Right hindlimb (tissue), 1 donor: ENCODE measurements at places on chromosomes 4 and X.

DNA sequence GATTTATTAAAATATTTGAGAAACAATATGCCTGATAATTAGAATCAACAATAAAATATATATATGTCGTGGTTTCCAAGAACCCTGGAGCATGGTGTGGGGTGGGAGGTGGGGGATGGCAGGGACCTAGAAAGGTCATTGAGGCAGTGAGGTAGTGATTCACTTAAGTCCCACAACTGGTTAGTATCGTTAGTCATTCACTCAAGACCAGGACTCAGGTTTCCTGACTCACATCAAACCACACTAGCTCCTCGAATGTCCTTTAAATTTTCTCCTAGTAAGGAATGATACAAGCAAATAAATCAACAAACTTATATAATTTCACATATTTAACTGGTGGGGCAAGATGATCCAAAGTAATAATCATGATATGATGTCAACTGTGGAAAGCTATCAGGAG is 158.8 kb upstream of the AADAT start:
- DNase-seq = no peak

- DNase-seq = no peak
Observed at GRCh38 chrX:133950214-133950613, 35.2 kb downstream of the GPC3 start.

DNA sequence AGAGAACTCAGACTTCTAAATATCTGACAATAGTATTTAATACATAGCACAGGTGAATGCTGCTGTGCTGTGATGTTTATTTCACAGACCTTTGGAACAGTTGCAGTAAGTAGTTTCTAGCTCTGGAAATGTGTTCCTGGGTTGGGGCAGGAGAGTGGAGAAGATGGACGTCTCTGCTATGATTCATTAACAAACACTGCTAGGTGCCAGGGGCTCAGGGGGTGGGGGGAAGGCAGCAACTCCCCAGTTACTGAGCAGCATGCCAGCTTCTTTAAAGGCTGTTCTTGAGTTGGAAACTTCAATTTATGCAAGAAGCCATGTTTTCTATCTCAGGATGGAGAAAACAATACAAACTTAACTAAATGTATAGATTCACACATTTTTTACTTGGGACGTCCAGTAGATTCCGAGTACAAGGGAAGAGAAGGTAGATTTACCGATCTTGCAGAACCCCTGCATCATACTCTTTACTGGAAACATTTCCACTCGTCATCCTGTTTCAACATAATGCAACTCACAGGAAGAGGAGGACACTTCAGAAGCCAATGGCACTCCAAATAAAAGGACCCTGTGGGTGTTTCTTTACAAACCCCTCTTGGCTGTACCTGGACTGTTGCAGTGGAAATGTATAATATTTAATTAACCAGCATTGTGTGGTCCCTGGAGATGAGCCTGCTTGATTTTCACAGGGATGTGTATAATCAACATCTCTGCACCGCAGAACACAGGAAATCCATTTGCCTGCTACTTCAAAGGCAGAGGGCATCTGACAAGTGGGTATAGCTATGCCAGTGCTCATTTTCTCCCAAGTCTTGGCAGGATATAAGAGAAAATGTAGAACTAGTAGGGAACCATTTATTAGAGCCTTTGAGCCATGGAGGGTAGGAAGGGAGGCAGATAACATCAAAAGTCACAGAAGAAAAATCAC is 171.4 kb downstream of the SH3KBP1 start:
- no peak for DNase-seq

GRCh38 chrX:39816871-39817731 is 280.7 kb downstream of the BCOR start:
- peak; percentile 30 for DNase-seq

DNA sequence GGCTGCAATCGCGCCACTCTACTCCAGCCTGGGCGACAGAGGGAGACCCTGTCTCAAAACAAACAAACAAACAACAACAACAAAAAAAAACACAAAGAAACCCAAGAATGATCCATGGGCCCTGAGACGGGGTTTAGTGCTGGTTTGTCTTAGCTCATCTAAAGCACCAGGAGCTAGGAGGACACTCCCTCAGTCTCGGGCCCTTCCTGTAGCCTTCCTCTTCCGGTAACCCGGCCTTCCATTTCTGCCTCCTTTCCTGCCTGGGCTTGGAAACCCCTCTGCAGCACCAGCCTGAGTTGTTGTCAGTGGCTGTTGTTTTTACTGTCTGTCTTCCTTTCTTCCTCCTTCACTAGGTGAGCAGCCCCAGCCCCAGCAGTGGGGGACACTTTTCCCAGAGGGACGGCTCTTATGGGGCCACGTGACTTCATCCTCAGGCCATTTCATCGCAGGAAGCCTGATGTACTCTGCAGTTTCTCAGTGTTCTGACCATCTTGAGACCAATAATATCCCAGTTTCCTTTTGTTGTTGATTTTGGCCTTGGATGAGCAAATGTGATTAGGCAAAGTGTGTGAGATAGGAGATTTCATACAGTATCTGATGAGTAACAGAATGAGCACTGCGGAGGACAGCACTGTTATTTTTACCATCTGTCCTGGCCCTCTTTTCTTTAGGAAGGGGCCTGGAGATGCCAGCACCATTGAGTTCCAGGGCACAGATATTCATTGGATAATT is 90.1 kb downstream of the ANAPC4 start:
- DNase-seq = no peak

DNA sequence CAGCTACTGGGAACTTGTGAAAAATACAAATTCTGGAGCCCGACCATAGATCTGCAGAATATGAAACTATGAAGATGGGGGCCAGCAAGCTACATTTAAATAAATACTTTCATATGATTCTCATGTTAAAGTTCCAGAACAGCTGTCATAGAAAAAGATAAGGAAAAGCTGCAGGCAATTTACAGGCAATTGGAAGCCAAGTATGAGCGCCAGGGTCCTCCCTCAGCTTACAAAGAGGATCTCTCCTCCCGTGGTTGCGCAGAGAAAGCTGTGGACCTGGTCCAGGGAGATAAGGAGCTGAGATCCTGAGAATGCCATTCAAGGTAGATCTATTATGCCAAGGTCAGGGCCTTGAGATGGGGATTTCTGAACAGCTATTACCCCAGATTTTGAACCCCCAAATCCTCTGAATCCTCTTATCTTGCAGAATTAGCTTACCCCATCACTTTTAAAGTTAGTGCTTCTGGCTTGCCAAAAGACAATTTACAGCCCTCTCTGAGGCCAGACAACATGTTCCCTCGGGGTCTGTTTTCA is 25.6 kb upstream of the FRAS1 start:
- no peak for DNase-seq

- no peak for DNase-seq
Observed at GRCh38 chrX:139020801-139021200, 309.3 kb upstream of the FGF13 start.

DNA sequence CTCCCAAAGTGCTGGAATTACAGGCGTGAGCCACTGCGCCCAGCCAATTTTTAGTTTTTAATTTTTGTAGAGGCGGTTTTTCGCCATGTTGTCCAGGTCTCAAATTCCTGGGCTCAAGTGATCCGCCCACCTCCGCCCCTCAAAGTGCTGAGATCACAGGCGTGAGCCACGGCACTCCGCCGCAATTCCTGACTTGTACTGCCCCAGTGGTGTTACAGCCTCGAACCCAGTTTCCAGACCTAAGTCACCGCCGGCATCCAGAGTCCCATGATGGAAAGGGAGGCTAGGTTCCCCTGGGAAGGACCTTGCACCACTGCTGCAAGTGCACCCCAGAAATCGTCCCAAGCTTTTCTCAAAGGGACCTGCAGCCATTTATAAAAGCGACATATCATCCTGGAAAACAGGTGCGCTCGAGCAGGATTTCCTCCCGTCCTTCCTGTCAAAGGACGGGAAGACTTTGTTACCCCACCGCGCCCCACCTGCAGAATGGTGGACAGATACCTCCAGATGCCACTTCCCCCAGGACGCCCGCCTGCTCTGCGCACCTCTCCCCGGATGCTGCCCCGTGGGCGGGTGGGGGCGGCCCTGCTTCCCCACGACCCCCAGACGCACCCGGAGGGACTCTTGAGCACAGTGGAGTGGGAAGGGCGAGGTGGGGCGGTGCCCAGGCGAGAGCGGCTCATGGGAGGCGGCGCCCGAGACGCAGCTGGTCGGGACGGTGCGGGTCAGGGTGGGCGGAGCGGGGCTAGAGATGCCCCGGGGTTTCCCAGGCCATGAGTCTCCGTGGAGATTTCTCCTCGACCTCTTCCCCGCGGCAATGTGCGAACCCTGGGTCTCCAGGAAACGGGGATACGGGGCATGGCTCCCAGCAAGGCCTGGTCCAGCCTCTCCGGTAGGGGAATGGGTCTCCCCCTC is 947 bp upstream of the RPL10 start:
- DNase-seq = peak; percentile 83

GRCh38 chrX:10677490-10677889 is 57.1 kb upstream of the MID1 start:
- no peak for DNase-seq

- no peak for DNase-seq
Observed at GRCh38 chr4:68361146-68361589, 11.3 kb upstream of the YTHDC1 start.

GRCh38 chr4:23769406-23769805 is 120.4 kb downstream of the PPARGC1A start:
- DNase-seq = no peak

DNA sequence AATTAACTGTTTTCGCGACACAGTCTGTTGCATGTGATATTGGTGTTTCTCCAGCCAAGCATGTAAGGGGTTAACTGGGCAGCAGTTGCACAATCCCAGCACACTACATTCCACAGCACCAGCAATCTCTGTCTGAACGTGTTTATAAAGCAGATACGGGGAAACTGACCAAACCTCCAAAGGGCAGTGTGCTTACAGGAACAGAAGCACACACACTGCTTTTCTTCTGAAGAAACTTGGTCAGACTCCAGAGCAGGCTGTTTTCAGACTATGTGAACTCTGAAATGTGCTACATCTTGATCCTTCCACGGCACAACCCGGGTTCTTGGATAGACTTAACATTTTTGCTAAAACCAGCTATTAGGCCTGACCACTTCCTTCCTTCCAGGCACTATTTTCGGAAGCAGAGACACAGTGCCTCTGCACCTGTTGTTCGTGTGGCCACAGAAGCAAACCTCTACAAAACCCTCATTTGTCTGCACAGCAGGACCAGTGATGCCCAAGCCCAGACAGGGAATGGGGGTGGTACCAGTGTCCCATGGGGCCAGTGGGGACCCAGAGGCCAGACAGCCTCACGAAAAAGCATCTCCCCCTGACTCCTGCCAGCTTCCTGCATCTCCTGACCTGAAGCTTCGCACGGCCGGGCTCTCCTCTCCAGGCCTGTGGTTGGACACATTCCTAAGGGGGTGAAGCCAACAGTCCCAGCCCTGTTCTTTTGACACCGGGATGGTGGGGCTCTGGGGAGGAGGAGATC is 90.1 kb downstream of the IRF2 start:
- peak; percentile 50 for DNase-seq

GRCh38 chrX:22662776-22663175 is 337.0 kb upstream of the DDX53 start:
- no peak for DNase-seq

DNA sequence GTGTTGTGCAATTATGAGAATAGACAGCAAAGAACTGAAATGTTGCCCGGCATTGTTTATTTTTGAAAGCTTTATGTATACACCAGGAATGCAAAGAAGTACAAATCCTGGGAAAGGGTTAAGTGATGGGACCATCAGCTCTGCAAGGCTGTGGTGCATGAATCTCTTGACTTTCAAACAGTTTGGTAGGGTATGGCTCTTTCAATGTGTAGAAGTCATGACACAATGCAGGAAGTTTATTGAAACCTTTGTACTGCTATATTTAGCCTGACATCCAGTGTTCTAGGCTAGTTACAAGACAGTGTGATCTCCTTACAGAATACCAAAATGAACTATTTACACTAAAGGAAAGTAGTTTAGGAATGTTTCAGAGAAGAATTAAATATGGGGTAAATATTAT is 206.8 kb upstream of the HAND2 start:
- DNase-seq = no peak

DNA sequence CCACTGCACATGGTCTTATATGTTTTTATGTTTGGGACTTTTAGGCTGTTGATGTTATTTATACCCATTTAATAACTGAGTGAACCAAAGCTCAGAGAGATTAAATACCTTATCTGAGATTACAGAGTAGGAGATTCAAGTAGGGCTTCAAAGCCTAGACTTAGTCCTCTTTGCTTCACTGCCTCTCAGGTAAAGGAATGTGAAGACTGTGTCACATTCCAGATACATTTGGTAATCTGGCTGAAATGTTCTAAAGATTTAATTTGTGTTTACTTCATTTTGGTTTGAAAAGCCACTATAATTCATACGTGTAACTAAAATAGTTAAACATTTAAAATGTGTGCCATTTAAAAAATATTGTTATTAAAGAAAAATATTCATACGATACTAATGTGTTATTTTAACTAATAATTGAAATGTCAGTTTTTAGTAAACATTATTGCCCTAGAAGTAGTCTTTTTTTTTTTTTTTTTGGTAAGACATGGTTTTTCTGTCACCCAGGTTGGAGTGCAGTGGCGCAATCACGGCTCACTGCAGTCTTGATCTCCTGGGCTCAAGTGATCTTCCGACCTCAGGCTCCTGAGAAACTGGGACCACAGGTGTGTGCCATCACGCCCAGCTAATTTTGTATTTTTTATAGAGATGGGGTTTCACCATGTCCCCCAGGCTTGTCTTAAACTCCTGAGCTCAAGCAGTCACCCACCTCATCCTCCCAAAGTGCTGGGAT is 54.3 kb downstream of the WWC2 start:
- no peak for DNase-seq

DNA sequence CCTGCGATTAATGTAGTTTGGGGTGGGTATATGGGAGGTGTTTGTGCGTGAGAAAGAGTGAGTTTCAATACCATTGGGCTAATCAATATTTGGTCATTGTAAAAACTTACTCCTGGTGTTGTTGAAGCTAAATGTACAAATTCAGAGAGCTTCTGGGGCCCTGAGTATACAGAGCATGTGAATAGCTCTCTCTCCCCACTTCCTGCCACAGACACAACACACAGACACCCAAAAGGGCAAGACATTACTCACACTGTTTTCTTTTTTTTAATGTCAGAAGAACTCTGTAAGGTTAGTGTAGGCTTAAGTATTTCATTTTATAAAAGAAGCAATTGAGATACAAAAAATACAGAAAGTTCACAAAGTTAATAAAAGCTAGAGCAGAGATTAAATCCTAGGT is 151.3 kb upstream of the KCNIP4 start:
- DNase-seq = no peak

GRCh38 chr4:61318431-61318830 is 118.3 kb downstream of the ADGRL3 start:
- DNase-seq = no peak

- DNase-seq = no peak
Observed at GRCh38 chr4:24274381-24274941, 309.9 kb downstream of the DHX15 start.

GRCh38 chrX:132411310-132411977 is 77.4 kb downstream of the MBNL3 start:
- DNase-seq = no peak

- no peak for DNase-seq
Observed at GRCh38 chr4:173513651-173514050, 16.4 kb downstream of the HAND2 start.
